ENCODE measurements at places on chromosomes 2 and 18.

DNA sequence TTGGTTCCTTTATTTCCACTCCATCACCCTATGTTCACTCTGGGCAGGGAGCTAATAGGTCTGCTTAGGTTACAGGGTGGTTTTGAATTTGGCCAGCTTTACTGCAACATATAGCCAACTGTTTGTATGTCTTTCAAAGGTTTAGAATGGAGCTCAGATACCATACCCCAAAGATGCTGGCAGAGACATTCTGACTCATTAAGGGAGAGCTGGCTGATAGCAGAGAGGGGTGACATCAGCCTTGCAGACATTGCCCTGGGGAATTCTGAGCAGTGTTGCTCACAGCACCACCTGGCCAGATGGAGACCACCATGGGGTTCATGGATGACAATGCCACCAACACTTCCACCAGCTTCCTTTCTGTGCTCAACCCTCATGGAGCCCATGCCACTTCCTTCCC lies 2.1 kb downstream of the PROKR1 start:
- no peak for DNase-seq

DNA sequence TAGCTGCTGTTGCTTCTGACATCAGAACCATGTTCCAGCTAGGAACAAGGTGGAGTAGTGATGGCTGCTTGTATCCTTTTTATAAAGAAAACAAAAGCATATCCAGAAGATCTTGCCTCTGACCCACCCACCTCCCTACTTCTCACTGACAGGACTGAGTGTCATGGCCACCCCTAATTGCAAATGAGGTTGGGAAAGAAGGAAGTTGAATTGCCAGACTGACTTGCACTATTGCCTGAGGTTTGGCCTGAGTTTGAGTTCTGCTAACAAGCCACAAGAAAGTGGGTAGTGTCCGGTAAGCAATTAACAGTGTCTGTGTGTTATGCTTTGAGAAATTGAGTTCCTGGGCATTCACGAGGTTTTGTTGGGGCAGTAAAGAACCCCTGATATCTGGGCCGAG lies 22.8 kb downstream of the SGPP2 start:
- DNase-seq = no peak

- no peak for DNase-seq
These were observed 2.7 kb downstream of the CDH7 start for GRCh38 chr18:65753520-65753919.

- no peak for DNase-seq
These were observed 36.3 kb downstream of the NCKAP1 start for GRCh38 chr2:183001948-183002347.

GRCh38 chr2:100980046-100980445 lies 22.0 kb upstream of the RPL31 start:
- DNase-seq = no peak

- DNase-seq = no peak
These were observed 93.5 kb downstream of the DYSF start for GRCh38 chr2:71546777-71547281.

DNA sequence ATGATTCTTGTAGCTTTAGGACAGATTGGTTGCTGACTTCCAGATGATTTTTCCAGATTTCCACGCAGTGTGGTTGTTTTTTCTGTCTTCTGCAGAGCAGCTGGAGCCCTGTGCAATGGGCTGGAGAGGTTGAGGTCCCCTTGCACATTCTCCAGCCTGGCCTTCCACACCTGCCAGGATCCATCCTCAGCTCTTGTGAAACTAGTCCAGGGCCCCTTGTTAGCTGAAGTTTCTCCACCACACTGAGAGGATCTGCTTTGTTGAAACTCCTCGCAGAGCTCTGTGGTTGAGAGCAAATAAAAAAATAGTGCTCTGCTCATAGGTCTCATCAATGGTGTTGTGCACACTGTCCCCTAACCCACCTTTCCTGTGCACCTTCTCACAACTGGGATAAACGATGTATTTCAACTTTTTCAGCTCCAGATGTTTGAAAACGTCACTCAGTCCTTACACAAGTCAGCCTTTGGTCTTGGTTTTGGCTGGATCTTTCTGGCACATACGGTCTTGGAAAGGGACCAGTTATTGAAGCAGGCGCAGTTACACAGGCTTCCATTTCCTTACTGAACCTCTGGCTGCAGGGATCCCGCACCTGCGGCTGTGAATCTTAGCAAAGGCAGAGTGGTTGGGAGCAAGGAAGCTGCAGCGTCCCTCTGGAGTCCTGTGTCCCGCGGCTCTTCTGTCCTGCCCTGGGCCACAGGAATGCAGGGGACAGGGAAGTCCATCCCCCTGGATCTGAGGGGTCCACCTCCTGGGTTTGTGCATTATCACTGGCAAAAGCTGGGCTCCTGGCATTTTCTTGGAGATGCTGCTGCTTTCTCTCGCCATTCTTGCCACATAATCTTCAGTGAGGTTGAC lies 272.0 kb upstream of the DSEL start:
- DNase-seq = no peak

DNA sequence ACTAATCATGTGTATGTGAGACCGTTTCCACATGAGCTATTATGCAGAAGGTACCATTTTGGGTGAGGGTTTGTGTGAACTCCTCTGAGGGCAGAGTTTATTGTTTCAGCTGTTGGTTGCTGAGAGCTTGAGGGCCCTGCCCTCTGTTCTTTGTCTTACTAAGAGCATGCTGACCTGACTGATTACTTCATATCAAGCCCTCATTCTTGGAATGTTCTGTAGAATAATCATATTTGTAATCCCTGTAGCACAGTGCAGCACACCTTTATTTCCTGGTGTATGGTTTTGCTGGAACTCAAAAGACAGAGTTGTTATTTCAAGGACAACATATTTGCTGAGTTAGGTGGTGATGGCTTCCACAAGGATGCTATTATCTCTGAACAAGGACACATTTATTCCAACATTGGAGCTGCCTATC lies 118.5 kb downstream of the GALNT3 start:
- no peak for DNase-seq

DNA sequence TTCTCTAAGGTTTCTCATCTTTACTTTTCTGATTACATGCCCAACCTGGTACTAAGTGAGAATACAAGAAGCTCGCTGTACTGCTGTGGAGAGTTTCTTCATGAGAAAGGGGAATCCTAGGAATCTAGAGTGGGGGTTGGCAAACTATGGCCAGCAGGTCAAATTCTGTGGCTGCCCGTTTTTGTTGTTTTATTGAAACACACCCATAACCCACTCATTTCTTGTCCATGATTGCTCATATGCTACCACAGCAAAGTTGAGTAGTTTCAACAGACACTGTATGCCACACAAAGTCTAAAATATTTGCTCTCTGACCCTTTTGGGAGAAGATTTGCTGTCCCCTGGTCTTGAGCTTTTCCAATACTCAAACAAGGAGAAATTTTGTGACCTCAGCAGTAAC lies 58.8 kb downstream of the C2orf74 start:
- DNase-seq = no peak

DNA sequence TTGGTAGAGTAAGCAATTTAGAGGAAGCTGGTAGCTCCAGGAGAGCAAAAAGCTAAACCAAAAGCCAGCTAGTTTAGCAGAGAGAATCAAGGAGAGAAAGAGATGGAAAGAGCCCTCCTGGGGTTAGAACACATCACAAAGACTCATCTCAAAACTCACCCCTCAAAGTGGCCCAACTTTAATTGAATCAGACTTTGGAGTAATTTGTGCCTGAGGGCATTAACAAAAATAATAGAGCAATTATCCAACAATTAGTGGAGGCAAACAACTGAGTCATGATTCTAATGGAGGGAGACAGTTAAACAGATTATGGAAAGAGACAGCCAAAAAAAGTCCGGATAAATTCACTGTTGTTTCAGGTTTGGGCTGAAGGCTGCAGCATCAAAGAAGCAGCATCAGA lies 417.4 kb downstream of the KCNJ3 start:
- DNase-seq = no peak

GRCh38 chr2:177542396-177542795 lies 149.8 kb downstream of the AGPS start:
- DNase-seq = no peak

- DNase-seq = no peak
These were observed 403.5 kb downstream of the PARD3B start for GRCh38 chr2:204948822-204949221.

GRCh38 chr2:24106786-24107185 lies 16.3 kb downstream of the PFN4 start:
- no peak for DNase-seq

Data from stimulated activated CD4-positive, alpha-beta T cell treated with anti-CD3 and anti-CD28 coated beads, Interleukin-1b, Interleukin-23, amount 100 ng/mL, for 1 hour (primary cell).